ENCODE measurements at places on chromosomes 2 and 18.

- no peak for DNase-seq
These were observed 877 bp downstream of the INHBB start for GRCh38 chr2:120346667-120347358.

- DNase-seq, result no peak
These were observed 5.0 kb downstream of the ACTR2 start for GRCh38 chr2:65232636-65233035.

DNA sequence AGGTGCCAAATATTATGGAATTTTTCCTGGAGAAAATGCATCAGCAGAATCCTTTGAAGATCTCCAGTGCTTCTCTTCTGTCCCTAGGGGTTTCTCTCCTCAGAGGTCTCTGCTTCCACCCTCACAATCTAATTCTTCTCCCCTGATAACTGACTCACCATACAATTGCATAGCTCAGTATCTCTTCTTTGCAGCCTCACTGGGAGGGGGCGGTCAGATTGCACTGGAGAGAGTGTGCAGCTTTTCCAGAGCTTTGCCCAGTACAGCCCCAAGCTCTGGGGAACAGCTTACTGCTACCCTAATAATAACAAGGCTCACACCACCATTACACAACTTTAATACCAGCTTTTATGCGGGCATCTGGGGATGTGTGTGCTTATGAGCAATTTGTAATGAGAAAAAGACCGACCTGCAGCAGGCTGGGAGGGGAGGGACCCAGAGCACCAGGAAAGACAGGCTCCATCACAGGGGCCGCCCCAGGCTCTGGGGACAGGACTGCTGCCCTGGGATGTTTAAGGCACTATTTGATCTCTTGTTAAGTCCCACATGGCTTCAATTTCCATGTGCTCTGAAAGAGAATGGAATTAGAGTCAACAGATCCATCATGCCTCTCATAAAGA, 276.6 kb upstream of the SIX2 start:
- DNase-seq, result no peak

DNA sequence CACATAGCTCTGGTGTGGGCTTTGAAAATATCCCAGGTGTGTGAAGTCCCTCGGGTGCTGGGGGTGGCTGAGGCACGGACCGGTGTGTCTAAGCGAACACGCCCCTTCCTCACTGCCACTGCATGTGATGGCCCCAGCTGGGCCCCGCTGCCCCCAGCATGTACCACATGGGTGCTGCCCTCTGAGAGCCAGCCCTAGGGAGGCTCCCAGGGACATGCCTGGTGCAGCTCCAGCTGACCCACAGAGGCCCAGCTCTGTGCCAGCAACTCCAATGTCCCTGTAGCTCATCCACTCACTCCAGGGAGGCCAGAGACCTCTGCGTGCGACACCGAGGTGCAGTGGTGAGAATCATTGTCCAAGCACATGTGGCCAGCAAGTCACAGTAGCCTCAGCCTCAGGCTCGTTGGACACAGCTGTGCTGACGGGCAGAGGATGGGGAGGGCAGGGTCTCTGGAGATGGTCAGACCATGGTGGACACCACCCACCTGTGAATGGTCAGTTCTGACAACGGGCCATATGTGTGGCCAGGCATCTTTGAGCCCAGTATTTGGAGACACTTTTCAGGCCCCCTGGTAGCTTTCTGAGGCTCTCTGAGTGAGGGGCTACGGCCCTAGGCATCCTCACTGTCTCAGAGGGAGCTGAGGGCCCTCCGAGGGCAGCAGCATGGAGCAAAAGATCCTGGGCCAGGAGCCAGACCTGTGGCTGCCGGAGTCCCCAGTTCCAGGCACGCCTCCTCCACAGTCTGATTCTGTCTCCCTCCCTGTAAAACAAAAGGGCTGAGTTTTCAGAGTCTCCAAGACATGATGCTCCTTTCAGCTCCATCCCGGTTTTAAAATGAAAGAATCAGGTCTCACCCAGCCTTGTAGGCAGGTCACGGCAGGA, 220.7 kb downstream of the NDUFA10 start:
- no peak for DNase-seq

DNA sequence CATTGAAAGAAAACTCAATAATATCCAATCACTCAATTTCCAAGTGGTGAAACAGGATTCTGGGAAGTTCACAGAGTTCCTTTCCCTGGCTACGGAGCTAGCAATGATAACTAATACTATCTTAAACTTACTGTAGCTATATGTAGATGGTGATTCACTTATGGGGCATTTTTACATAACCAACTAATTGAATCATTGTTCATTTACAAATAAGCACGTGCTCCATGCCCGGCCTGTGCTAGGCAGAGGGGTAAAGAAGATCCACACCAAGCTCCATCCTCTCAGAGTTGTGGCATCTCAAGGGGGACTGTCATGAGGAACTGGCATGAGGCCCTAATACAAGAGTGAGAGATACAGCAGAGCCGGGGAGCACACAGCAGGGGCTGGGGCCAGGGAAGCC, 176.3 kb downstream of the ANKRD30B start:
- no peak for DNase-seq

GRCh38 chr18:46636040-46636630, 20.9 kb downstream of the LOXHD1 start:
- DNase-seq, result no peak

DNA sequence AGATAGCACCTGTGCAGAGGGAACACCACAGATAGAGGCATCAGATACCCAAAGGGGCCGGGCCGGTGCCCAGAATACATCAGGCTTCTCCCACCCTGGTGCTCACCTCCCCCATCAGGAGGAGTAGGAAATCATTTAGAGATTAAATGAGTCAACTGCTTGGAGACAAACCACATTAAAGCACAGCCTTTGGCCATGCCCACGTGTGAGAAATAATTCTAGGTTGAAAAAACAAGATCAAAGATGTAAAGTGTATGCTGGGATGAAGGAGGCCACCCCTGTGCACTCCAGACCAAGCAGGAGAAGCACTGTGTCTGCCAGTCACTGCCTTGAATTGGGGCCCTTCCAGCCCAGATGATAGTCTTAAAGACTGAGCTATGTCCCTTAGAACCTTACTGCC, 152.8 kb upstream of the ACAA2 start:
- no peak for DNase-seq

- DNase-seq, result no peak
These were observed 596.6 kb downstream of the PLCL1 start for GRCh38 chr2:198400999-198401398.

GRCh38 chr2:114031605-114032505, 142.0 kb downstream of the ACTR3 start:
- no peak for DNase-seq

DNA sequence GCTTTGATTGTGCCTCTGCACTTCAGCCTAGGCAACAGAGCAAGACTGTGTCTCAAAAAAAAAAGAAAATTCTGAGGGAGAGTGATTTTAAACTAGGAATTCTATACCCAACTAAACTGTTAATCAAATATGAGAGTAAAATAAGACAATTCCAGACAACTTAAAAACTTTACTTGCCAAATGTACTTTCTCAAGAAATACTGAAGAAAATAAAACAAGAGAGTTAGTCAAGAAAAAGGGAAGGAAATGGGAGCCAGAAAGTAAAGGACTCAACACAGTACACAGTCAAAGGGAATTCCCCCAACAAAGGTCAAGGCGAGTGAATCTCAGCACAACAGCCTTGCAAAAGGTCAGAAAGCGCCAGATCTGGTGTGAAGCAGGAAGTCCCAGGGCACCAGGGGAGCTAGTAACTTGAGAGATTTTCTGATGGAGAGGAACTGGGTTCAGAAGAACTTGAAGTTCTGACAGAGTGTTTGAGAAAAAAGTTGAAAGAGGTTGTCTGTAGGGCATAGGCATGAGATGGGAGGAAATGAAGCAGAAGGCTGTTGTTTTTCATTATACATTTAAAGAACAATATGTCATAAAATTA, 22.6 kb upstream of the TBC1D8 start:
- DNase-seq, result no peak

All from NCI-H1436 (cell line).